ENCODE measurements at places on chromosomes 6 and 20.

GRCh38 chr6:145489583-145489982, 245.7 kb downstream of the EPM2A start:
- DNase-seq, result no peak

DNA sequence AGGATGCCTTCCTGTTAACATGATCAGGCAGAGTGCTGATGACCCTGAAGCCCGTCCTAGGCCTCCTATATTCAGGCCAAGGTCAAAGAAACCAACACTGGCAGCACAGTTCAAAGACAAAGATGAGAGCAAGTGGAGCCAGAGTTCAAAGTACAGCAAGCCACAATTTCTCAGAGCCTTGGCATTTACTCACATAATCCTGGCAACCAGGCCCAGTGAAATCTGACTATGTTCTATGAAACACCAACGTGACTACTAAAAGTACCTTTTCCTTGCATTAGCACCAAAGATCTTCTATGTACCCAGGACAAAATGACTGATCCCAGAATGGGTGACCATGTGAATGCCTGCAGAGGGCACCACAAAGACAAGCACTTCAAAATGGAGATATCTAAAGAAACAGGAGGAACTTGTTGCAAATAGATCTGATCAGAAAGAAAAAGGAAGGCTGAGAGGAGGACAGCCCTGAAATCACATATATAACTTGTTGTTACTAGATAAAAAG, 3.9 kb downstream of the NFS1 start:
- no peak for DNase-seq

- DNase-seq, result no peak
Observed at GRCh38 chr6:134421501-134421900, 103.6 kb upstream of the SGK1 start.

DNA sequence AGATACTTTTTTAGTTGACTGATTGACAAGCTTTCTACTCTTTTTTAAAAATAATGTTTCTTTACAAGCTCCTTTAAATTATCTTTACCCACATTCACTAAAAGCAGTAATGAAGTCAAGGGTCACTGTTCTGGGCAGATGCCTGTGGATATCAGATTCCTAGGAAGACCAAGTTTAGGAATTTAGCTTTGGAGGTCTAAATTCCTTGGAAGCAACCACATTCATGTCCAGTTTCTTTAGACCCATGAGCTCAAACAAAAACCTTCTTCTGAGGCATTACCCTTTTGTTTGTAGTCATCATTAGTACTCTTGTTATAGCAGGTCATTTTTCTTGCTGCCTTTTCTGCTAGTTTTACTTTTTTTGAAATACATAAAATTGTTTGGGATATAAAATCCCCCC, 462.9 kb upstream of the JAG1 start:
- DNase-seq, result no peak

- DNase-seq, result no peak
Observed at GRCh38 chr6:105442369-105442768, 39.5 kb upstream of the PREP start.
